ENCODE measurements at places on chromosomes 2 and 18.

GRCh38 chr2:213156717-213157116, 5.3 kb upstream of the IKZF2 start:
- DNase-seq, result no peak

- no peak for DNase-seq
Observed at GRCh38 chr18:45379903-45380302, 235.4 kb upstream of the SLC14A2 start.

DNA sequence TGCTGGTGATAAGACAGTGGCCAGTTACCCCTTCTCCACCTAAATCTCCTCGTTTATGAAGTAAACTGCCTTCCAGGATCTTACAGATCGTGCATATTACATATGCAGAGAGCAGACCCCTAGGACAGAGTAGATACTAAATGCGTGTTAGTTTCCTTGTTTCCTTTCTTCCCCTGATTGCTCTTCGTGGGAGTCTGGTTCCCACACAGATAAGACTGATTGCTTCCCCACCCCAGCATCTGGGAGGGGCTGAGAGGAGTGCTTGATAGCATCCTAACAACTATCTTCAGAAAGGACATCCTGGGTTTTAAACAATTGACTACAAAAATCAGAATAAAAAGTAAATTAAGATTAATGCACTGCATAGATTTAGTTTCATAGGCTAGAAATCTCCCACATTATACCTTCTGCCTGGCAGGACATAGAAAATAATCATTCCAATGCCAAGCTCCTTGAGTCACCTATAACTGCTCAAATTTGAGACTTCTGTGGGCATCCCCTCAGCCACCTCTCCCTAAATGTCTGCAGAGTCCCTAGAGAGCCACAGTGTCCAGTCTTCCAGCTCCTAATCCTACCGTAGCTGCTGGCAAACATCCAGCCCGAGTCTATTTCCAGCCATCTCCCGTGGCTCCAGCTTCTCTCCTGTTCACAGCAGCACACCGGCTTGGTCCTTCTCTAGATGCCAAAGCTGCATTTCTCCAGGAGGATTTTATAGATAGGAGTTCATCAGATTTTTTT, 128.3 kb downstream of the LRRC30 start:
- DNase-seq, result no peak

- no peak for DNase-seq
Observed at GRCh38 chr2:131425231-131425941, 50.5 kb upstream of the TUBA3D start.

DNA sequence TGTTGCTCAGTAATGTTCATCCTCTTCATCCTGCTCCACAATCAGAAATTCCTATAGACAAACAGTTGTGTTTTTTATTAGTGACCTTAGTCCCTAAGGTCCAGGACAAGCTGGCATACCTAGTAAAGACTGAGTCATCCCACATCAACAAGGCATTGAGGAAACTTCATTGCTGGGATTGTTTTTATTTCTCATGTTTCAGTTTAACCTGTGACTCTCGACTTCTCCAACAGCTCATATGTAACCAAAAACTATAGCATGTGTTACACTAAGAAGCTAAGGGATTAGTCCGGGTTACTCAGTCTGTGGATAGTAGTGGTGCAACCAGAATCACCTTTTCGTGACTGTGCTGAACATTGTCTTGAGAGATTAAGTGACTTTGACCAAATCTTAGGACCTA, 292.1 kb downstream of the RDH14 start:
- no peak for DNase-seq

DNA sequence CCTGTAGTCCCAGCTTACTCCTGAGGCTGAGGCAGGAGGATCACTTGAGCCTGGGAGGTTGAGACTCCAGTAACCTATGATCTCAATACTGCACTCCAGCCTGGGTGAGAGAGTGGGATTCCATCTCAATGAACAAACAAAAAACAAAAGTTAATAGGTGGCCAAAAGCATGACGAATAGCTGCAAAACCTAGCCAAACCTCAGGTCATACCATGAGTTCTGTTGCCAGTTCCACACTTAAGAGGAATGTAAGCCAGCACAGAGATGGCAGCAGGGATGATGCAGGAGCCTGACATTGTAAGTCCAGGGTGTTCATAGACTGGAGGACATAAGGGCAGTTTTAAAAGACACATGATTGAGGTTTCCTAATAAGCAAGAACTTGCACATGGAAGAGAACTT, 55.3 kb upstream of the RMDN2 start:
- DNase-seq, result peak; percentile 55

GRCh38 chr2:78061301-78061700, 539.1 kb upstream of the LRRTM4 start:
- no peak for DNase-seq

GRCh38 chr18:55268628-55269275, 309.5 kb upstream of the CCDC68 start:
- no peak for DNase-seq

DNA sequence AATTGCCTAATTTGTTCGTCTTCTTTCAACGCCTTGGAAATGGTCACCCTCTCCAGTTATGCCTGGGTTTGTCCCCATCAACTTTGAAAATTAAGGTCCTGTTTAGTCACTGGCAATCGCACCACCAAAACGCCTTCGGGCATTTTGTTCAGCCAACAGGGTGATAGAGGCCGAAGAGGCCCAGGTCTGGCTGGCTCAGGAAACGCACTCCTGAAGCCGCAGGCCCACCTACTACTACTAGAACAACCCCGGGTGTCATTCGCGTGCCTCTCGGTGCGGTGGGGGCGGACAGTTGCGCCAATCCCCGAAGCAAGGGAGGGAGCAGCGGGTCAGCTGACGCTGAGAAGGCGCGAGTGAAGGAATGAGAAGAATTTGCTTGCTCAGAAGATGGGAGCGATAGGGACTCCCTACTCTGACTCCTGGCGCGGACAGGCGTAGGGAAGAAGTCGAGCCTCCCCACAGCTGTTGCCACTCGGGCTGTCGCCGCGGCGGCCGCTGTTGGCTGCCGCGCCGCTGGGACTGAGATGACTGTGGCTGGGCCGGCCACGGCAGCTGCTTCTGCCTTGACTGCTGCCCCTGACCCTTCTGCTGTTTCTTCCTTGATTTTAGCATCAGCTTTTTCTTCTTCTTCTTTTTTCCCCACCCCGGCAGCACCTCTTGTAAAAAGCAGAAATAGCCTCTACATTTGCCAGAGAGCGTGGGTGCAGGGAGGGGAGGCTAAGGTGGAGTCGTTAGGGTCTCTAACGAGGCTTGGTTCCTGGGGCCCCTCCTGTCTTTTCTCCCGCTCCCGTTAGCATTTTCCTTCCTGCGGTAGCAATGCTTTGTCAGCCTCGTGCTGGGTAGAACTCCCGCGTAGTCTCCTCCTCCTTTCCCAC, 387.6 kb downstream of the FIGN start:
- peak; percentile 90 for DNase-seq

- DNase-seq, result peak; percentile 23
Observed at GRCh38 chr18:25561918-25562317, 210.0 kb upstream of the ZNF521 start.

GRCh38 chr18:32881009-32881408, 108.2 kb upstream of the KLHL14 start:
- no peak for DNase-seq

DNA sequence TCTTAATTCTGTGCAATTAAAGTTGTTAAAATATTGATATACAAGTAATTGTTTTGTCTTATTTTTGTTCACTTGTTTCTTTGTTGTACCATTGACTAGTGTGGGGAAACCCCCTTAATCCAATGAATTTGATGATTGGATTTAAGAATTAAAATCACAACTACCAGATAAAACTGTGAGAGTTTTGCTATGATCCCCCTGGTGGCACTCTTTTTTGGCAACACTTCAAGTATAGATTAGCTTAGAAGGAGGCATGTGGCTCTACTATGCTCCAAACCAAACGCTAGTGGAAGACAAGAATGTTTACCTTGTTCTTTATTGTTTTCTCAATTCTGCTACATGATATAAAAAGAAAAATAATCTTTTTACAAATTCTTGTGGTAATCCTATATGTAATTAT, 477.8 kb upstream of the ETAA1 start:
- no peak for DNase-seq

GRCh38 chr2:65021709-65022108, 32.5 kb downstream of the SLC1A4 start:
- no peak for DNase-seq

GRCh38 chr18:80109676-80110078, 615 bp downstream of the ADNP2 start:
- DNase-seq, result peak; percentile 25

DNA sequence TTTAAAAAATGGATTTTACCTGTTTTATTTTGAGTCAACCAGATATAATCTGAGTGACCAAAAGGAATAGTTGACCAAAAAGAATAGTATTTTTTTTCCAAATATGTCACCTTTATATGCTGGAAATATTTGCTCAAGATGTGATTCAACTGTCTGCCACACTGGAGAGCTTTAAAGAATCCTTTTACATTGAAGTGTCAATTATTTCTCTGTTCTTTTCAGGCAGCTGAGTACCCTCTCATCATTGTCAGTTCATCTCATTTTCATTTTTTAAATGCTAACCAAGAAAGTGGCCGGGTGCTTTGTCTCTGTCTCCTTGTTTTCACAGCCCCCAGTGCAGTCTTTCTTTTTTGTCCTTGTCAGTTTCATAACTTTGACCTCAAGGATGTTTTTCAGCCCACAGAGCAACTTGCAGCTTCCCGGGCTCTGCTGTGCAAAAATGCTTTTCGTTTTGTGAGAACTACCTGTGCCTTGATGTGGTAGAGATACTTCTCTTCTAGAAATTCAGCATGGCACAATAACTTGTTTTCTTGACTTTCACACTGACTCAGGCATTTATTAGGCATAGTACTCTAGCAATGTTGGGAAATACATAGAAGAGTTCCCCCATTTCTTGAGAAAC, 23.4 kb upstream of the CERS6 start:
- DNase-seq, result no peak

GRCh38 chr2:190408538-190409271, 550 bp downstream of the MFSD6 start:
- DNase-seq, result no peak

DNA sequence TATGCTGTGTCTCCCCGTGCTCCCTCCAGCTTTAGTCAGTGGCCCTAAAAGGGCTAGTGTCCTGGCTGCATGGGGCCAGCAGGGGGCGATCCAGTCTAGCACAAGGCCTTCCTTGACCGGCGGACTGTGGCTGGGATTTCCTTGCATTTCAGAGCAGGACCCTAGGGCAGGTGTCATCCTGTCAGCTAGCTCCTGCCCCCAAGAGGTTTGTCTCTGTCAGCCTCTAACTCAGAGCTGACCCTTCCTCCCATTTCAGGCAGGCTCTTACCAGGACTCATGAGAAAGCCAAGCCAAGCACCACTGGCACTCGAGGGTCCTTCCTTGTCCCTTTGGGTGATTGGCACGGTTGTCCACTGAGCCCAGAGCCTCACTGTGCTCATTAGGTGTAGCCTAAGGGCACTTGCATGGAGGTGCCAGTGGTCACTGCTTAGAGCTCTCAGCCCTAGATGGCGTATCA, 140.3 kb downstream of the RPIA start:
- DNase-seq, result no peak

GRCh38 chr2:234135750-234136221, 85.3 kb downstream of the SPP2 start:
- DNase-seq, result peak; percentile 83

GRCh38 chr2:98709535-98709934, 21.4 kb downstream of the MGAT4A start:
- no peak for DNase-seq

- DNase-seq, result peak; percentile 23
Observed at GRCh38 chr18:62566199-62566598, 43.4 kb downstream of the ZCCHC2 start.

DNA sequence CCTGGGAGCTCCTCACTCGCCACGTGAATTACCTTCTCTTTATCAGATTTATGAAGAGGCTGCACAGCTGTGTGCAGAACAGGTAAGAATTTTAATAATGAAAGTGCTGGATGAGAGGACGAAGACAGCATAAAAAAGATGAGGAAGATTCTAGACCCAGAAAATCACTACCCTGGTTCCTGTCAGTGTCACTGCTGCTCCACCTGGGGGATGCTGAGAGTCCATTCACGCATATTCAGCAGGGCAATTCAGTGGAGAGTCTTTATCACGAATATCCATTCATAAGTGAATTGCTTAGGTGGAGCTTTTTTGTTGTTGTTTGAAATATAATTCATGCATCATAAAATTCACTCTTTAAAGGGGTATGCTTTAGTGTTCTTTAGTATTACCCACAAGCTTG, 52.0 kb downstream of the MRPL33 start:
- no peak for DNase-seq

GRCh38 chr2:140286377-140286776, 1506.2 kb upstream of the NXPH2 start:
- no peak for DNase-seq

DNA sequence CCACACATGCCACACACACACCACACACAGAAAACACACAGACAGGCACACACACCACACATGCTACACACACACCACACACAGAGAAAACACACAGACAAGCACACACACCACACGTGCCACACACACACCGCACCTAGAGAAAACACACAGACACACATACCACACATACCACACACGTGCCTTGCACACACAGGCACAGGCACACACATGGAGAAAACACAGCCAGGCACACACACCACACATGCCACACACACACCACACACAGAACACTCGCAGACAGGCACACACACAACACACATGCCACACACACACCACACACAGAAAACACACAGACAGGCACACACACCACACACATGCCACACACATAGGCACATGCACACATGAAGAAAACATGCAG, 242.1 kb upstream of the MYT1L start:
- DNase-seq, result no peak

DNA sequence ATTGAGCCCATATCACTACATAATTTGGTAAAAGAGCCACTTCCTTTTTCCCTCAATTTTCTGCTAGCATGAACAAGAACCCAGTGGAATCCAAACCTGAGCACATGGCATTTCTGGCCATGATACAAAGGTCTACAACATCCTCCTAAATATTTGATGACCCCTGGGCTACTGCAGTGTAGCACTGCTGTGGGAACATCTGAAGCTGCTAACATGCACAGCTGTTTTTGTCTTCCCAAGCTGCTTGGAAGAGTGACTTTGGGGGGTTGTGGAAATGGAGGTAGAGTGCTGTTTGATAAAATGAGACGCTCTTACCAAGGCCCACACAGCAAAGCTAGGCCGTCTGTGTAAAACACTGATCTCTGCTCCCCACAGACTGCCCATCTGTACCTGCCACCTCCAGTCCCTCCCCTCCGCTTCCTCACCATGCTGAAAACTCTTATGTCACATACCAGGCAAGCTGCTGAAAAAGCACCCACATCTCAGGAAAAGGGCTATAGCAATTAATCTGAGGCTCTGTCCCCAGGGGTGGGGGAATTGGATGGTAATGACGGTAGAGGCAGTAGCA, 197.2 kb upstream of the HNRNPA3 start:
- DNase-seq, result no peak

- no peak for DNase-seq
Observed at GRCh38 chr2:143422681-143423080, 293.5 kb downstream of the ARHGAP15 start.

DNA sequence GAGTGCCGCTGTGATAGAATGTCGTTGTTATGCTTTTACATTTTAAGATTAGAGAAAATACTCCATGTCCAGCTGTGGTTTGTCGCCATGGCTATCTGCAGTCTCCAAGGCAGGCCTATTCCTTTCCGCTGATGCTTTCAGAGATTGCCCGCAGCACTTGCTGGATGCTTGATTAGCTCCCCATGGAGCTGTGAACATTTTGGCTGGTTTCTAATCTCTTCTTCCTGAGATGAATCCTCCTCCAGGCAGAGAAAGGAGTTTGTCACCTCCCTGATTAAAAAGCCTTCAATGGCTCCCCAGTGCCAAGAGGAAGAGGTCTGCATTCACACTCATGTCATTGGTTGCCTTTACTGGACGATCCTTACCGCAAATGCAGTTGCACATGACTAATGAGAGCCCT, 32.6 kb upstream of the LPIN1 start:
- no peak for DNase-seq

Measured in fibroblast of upper back skin (primary cell).